Ureter (tissue), 1 donor: ENCODE measurements at places on chromosomes 12 and 14. TPM values are rescaled to one million over a fixed set of nuclear protein-coding genes. Genes with fewer than 3 reads are reported as not detected.

- no peak for DNase-seq
Measured at GRCh38 chr12:97404093-97404492, 58.5 kb upstream of the RMST start.

DNA sequence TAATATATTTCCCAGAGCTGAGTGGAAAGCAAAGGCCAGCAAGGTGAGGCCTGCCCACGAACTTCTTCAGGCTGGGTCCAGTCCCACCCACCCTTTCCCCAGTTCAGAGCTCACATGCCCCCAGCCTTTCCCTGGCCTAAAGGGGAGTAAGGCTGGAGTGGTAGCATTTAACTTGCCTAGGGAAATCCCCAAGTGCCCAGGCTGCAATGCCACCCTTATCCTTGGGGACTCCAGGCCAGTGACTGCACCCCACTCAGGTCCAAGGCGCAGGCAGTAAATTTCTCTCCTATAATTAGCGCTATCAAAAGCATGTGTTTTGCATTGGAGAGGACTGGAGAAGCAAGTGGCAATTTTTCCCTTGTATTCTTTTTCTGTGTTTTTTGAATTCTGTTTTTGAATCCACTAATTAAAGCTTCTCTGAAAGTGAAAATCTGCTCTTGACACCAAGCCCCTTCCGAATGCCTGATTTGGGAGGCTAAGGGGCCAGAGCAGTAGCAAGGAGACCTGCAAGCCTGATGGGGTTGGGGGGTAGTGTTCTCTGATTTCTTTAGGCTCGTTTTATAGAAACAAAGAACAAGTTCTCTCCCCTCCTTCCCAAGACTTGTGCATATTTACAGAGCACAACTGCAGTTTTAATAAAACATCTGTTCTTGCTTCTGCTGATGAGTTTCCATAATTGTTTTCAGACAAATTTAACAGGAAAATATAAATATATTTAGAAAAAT, 3.5 kb upstream of the HOXC6 start:
- no peak for DNase-seq

GRCh38 chr12:41174602-41175001, 13.5 kb upstream of the PDZRN4 start:
- no peak for DNase-seq

GRCh38 chr14:85366226-85366625, 163.7 kb upstream of the FLRT2 start:
- DNase-seq, result no peak

DNA sequence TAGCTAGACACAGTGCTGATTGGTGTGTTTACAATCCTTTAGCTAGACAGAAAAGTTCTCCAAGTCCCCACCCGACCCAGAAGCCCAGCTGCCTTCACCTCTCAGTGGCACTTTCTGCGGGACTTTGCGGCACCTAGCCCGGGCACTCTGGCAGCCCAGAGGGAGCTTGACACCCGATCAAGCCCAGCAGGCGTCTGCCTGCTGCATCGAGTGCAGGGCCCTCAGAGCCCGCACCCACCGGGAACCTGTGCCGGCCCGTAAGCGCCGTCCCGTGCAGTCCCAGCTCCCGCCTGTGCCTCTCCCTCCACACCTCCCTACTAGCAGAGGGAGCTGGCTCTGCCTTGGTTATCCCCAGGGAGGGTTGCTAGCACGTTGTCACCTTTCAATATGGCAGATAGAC, 631.0 kb upstream of the STXBP6 start:
- DNase-seq, result no peak

The WNT1 gene
- not detected for total RNA-seq

- DNase-seq, result no peak
Measured at GRCh38 chr12:29427964-29428363, 47.0 kb upstream of the ERGIC2 start.

DNA sequence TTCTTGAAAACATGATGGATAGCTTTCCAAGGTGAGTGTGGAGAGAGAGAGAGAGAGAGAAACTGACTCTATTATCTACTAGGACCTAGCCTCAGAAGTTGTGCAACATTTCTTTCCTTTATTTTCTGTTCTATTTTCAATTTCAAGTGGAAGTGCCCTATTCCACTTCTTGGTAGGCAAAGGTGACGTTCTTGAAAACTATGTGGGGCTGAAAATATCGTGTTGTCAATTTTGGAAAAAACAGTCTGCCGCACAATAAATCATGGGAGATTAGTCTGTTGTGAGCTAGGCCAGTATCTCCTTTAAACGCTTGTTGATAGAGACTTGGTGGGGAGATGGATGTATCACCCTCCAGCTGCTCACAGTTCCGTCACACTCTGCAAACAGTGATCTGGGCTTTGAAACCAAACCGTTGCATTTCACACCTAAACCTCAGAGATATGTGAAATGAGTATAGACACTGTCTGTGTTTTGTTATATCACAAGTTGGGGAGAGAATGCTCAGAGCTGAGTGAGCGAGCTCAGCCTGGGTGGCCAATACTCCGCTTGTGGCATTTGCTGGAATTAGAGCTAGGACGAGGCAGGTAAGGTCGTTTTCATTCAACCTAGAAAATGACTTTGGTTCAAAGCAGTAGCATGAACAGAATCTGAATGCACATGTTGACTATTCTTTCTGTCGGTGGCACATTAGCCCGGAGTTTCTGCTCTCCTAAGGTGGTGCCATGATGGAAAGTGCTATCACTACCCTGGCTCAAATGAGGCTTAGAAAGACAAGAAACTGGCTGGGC, 75.1 kb upstream of the ST8SIA1 start:
- no peak for DNase-seq

The STXBP6 gene
- total RNA-seq, result 10.0 TPM

The CLEC2A gene
- not detected for total RNA-seq

- no peak for DNase-seq
Measured at GRCh38 chr12:67966560-67966959, 22.7 kb upstream of the IFNG-AS1 start.

DNA sequence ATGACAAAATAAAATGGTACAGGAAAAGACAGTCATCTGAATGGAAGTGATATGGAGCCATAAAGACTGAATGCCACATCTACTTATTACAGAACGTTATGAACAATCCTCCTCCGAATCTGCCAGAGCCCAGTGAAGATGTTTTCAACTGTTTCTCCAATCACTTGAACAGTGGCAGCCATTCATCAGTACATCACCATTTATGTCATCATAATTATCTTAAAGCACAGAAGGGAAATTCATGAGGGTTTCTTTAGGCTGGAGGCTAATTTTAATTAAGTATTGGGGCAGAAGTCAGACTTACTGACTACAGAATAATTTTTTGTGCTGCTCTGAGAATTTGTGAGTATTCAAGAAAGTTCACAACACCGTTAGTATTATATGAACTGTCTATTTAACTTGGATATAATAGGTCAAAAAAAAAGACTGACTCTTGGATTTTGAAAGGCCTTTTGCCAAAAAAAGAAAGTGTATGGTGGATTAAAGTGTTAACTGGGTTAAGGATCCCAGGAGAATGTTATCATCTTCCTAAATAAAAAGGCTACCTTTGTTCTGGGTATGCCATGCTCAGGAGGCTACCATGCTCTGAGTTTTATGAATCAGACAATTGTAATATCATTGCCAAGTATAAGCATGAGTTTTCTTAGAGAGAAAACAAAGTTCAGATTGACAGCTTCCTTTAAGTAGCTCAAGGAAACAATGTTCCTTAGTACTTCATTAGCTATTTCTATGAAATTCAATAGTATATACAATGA, 40.1 kb downstream of the PDZRN4 start:
- DNase-seq, result no peak

The CLEC1B gene
- not detected for total RNA-seq

DNA sequence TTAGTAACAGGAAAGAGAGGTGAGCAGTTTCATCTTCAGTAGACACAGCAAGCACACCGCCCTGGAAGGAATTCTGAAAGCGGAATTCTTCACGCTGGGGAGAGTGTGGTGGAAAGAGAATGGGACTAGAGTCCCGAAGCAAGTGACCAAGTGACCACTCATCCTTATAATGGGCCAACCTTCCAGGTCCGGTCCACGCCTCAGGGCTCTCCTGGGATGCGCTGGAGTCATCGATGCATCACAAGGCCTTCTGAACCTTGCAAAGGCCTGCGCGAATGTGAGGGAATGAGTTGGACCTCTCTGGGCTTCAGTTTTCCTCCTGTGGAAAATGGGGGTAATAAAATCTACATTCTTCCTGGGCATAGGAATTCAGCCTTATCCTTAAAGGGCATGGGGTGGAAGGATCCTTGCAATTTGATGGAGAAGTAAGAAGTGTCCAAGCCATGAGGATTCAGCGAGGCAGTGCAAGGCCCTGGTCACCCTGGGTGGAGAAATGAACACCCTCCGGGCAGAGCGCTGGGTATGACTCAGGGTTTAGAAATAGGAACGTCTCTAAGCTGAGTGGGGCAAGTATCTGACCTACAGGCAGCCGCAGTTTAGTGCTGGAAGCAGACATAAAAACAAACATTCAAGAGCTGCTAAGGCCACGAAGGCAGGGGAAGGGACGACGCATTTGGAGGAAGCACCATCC, 97.7 kb downstream of the SETD3 start:
- DNase-seq, result no peak

DNA sequence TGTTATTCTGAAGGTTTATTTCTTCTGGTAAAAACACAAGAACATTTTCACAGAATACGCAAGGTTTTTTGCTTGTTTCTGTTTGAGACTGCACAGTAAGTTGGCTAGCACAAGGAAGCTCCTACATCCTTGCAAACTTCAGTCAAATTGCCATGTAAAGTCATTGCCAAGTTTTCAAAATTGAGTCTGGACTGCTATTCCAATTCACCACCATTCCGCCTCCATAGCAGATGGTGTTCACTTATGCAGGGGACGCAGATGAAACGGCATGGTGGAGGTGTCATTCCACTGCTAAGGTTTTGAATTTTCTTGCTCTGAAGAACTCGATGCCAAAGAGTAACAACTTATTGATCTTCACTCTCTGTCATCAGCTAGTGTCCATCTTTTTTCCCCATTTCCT, 303.9 kb upstream of the SYT1 start:
- no peak for DNase-seq

The LRR1 gene
- total RNA-seq, result 7.1 TPM

GRCh38 chr12:43653917-43654316, 101.9 kb upstream of the ADAMTS20 start:
- DNase-seq, result no peak

The SMIM10L1 gene
- total RNA-seq, result 7.7 TPM

DNA sequence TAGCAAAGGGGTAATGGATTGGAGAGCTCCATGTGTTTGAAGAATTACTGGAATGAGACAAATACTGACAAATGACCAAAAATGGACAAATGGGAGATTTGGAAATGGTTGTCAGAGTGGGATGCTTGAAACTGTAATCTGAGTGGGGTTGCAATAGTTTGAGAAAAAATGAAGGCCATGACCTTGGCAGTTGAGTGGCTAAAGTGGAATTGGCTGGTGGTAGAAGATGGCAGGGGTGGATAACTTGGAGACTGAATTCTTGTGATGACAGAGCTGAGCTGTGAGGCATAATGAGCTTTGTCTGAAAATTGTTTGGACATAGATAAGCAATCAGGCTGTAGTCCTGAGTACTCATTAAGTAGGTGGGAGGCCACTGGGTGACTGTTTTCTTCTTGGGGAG, 222.5 kb upstream of the PRICKLE1 start:
- DNase-seq, result no peak

GRCh38 chr14:66247662-66248193, 238.4 kb upstream of the CCDC196 start:
- DNase-seq, result no peak

GRCh38 chr14:96112032-96112431, 72.9 kb downstream of the C14orf132 start:
- DNase-seq, result no peak

GRCh38 chr14:90301668-90302090, 30.1 kb downstream of the NRDE2 start:
- no peak for DNase-seq

DNA sequence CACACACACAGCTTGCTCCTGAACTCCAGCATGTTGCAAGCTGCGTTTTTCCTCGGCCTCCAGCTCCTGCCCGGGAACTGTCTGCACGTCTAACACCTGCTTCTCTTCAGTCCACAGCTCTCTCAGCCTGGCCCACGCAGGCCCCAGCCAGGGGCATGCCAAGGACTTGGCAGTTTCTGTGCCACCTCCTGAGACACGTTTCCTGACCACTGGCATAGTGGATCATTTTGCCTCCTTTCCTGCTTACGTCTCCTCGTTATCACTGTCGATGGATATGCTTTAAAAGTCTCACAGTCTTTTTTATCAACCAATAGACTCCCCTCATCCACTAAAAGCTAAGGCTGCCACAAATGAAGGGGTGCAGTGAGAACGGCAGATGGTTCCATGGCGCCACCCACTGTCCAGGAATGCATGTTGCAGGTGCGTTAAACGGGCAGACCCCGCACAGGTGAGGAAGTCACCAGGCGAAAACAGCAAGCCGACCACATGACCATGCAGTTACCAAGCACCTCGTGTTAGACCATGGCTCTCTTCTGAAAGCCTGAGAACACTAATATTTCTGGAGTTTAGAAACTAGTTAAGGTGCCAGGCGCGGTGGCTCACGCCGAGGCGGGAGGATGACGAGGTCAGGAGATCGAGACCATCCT, 14.7 kb upstream of the TEAD4 start:
- no peak for DNase-seq

DNA sequence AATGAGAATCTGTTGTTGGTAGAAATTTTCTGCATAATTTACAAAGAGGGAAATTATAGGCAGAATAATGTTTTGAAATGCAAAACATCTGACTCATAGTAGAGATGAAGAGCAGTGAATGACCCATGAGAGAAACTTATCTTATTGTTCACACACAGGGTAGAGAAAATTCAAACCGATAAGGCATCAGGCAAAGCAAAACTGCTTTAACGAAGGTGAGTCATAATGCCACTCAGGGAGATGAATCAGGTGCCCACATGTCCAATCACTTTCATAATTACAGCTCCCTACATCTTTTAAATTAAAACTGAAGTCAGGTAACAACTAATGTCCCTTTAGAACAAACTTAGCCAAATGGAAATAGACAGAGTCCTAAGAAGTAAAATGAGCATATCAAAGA, 265.6 kb upstream of the GARIN6 start:
- DNase-seq, result no peak

- no peak for DNase-seq
Measured at GRCh38 chr12:87922736-87923135, 106.5 kb downstream of the C12orf50 start.

DNA sequence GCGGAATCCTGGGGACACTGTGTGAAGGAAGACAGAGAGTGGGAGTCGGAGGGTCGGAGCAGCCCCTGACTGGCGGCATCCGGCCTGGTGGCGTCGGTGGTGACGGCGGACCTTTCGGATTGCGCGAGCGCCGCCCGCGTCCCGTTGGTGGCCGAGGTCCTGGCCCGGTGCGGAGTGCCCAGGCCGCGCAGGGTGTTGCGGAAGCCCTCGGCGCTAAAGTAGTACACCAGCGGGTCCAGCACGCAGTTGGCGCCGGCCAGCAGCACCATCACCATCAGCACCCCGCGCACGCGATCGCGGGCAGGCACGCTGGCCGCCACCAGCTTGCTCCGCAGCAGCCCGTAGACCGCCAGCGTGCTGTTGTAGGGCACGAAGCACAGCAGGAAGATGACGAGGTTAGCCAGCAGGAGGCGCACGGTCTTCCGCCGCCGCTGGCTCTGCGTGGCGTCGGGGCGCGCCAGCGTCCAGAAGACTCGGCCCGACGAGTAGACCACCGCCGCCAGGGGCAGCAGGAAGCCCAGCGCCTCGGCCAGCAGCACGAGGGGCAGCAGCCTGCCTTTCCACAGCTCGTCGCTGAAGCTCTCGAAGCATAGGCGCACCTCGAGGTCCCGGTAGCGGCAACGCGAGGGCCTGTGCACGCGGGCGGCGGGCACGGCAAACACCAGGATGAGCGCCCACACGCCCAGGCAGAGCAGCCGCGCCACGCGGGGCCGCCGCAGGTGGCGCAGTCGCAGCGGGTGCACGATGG, 13.1 kb upstream of the CHD4 start:
- DNase-seq, result no peak

GRCh38 chr14:50056435-50056834, 59.9 kb downstream of the VCPKMT start:
- DNase-seq, result no peak
